Suppressor macrophage treated with lipopolysaccharide for 1 hour (primary cell): ENCODE measurements at places on chromosomes 6 and 20.

DNA sequence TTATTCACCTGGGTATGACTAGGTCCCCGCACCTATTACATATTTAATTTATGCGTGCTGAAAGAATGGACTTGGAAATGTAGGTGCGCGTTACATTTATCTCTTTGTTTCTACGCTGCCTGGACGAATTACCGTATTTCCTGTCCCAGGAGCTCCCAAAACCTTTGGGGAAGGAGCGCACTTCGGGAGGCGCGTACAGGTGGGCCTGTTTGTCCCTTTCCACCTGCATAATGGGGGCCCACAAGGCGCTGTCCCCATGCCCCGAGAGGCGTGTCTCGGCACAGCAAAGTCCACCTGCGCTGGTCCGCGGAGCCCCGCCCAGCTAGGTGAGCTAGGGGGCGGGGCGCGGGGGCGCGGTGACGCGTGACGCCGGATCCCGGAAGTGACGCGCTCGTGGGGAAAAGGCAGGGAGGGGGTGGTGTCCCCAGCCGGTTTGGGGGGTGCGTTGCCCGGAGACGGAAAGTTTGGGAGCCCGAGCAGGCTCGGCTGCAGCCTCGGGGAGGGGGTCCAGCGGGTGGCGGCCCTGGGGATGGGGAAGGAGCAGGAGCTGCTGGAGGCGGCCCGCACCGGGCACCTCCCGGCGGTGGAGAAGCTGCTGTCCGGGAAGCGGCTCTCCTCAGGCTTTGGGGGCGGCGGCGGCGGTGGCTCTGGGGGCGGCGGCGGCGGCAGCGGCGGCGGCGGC lies at the start of gene ANKS1A:
Gene ANKS1A (plus strand): TSS at position 382 of the 682 bp plus-strand sequence. CDS start 148 bp downstream, at position 530.
- DNase-seq = peak; percentile 53

- peak; percentile 12 for DNase-seq
Observed at GRCh38 chr6:112253841-112254816, at the start of gene LAMA4. Gene LAMA4, minus strand, starts transcription at chr6:112254567. Its CDS starts 417 bp downstream, at chr6:112254150.

DNA sequence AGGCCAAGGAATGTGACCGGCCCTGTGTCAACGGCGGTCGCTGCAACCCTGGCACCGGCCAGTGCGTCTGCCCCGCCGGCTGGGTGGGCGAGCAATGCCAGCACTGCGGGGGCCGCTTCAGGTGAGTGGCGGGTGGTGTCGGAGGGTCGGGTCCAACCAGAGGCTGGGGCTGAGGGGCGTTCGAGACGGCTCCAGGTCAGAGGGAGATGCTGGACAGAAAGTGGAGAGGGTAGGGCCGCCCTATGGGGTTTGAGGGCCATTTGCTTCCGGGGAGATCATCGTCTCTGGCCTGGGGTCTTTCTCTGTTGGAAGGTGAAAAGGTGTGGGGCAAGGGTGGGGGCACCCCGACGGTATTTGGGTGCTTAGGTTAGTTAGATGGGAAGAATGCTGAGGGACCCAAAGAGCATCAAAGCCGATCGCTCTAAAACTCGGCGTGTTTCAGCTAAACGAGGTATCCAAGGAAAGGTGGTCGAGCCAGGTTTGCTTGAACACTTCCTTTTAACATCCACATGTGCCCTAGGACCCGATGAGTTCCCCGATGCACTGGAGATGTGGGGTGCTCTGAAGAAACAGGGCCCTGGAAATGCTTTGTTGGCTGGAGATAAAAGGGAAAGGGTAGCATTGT lies 691 bp downstream of the ATRN start:
- DNase-seq = no peak

GRCh38 chr6:26520237-26520849 lies 17.8 kb upstream of the HMGN4 start:
- DNase-seq = no peak

DNA sequence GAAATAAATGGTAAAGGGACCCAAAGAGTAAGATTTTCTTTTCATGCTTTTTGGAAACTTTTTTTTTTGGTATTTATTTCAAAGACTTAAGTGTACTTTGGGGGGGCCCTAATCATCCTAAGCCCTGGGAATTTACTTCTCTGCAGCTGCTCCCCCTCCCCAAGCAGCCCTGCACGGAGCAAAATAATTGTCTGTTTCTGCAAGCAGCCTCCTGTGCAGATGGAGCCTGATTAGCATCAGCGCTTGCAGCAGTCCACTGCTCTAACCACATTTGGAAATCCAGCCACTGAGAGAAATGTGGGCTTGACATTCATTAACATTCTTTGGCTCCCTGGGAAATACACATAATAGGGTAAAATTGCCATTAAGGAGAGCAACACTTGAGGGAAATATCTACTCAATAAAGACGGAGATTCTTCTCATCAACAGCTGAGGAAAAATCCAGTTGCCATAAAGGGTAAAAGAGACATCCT lies 309.2 kb upstream of the MAP3K7 start:
- DNase-seq = no peak
